ENCODE measurements at places on chromosomes 2 and 18.

DNA sequence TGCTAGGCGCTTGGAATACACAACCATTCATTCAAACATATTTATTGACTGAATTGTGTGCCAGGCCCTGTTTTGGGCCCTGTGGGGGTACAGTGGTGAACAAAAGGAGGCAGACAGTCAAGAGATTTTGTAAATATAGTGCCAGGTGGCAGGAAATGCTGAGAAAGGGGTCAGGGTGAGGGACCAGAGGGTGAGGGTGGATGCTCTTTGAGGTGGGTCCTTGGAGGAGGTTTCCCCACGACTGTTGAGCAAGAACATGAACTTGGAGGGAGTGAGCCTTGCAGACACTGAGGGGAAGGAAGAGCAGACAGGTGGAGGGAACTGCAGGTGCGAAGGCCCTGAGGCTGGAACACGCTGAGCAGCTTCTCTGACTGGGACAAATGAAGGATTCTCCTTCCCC lies 40.7 kb downstream of the ODC1 start:
- H3K36me3 ChIP-seq: peaks cover 11% of the 10 kb centered on the region
- H3K27ac ChIP-seq: peak overlapping the region; percentile 77
- peaks cover 70% of the 10 kb centered on the region for H3K4me1 ChIP-seq
- ATAC-seq: no peak

GRCh38 chr18:24322584-24323136 lies 75.0 kb downstream of the OSBPL1A start:
- no peak overlapping the region for H3K27ac ChIP-seq
- no peak for ATAC-seq
- H3K4me3 ChIP-seq: no peak overlapping the region

- no peak overlapping the region for H3K4me3 ChIP-seq
- H3K36me3 ChIP-seq: no peaks in the 10 kb centered on the region
- no peak for ATAC-seq
- H3K4me1 ChIP-seq: no peaks in the 10 kb centered on the region
Measured at GRCh38 chr2:198385856-198386255, 581.5 kb downstream of the PLCL1 start.

DNA sequence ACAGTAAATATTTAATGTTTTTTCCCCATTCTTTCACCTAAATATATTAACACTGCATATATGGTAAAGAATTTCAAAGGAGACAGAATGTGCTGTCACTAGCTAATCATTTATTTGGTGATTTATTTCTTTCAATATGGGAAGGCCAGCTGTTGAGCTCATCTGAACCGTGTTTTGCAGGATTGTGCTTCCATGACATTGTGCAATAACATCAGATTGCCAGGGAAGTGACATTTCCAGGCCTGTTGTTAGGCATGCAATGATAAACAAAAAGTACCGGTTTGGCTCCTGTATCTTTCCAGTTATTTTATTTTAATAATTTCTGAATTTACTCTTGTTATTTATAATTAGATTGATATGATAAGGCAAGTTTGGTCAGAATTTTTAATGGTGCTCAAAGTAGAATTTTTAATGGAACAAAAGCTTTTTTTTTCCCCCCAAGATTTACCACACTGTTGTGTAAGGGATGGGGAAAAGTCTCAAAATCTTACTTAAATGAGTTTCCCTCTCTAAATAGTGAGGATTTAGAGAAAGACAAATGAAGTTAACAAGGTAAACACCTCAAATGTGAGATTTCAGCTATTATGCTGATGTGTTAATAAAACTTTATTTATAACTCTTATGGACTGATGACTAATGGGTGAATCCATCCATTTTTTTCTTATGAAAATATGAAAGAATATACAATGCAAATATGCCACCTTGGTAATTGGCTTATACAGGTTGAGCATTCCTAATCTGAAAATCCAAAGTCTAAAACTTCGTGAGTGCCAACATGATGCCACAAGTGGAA lies 52.7 kb downstream of the MALT1 start:
- H3K36me3 ChIP-seq: peaks cover 38% of the 10 kb centered on the region
- H3K27ac ChIP-seq: no peak overlapping the region
- H3K4me1 ChIP-seq: peaks cover 11% of the 10 kb centered on the region
- no peak for ATAC-seq
- no peaks in the 10 kb centered on the region for H3K27me3 ChIP-seq

DNA sequence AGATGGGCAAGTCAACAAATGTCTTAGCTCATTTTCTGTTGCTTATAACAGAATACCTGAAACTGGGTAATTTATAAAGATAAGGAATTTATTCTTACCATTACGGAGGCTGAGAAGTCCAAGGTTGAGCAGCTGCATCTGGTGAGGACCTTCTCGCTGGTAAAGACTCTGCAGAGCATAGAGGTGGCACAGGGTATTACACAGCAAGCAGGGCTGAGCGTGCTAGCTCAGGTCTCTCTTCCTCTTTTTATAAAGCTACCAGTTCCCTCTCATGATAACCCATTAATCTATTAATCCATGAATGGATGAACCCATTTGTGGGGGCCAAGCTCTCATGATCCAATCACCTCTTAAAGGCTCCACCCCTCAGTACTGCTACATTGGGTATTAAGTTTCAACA lies 109.1 kb downstream of the CDK15 start:
- H3K27me3 ChIP-seq: peaks cover 2% of the 10 kb centered on the region
- H3K27ac ChIP-seq: no peak overlapping the region
- peak; percentile 78 for ATAC-seq
- H3K36me3 ChIP-seq: no peaks in the 10 kb centered on the region
- no peaks in the 10 kb centered on the region for H3K4me1 ChIP-seq

- H3K36me3 ChIP-seq: no peaks in the 10 kb centered on the region
- no peak overlapping the region for H3K4me3 ChIP-seq
- H3K4me1 ChIP-seq: no peaks in the 10 kb centered on the region
Measured at GRCh38 chr2:506451-506850, 170.8 kb downstream of the TMEM18 start.

DNA sequence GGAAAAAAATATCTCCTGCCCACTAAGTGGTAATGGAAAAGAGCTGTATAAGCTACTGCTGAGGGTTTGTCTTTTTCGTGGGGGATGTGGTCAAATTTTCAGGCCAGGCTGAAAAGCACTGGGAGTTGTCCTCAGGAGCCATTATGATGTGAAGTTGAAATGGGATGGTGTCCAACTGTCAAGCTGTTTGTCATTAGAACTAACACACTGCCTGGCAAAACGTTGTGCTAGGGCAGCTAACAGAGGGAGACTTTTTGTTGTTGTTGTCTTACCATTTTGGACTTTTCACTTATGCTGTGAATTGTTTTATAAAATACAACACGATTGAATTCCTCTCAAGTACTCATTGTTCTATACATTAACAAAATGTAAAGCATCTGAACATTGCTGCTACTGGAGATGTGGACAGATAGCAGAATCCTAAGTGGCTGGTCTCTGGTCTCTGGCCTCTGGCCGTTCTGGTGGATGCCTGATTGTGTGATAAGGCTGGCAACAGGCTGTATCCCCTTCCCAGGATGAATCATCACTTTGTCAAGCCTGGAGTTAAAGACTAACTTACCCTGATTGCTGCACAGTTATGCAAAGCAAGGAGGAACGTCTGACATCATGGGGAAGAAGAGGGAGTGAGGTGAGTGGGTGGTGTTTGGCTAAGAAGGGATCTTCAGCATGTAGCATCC lies 2.3 kb downstream of the MYO1B start:
- H3K4me3 ChIP-seq: no peak overlapping the region
- no peaks in the 10 kb centered on the region for H3K36me3 ChIP-seq
- H3K4me1 ChIP-seq: peaks cover 30% of the 10 kb centered on the region
- H3K27ac ChIP-seq: no peak overlapping the region

GRCh38 chr2:29400930-29401653 lies 285.9 kb downstream of the CLIP4 start:
- no peak overlapping the region for H3K27ac ChIP-seq
- no peaks in the 10 kb centered on the region for H3K4me1 ChIP-seq
- no peak for ATAC-seq
- H3K36me3 ChIP-seq: no peaks in the 10 kb centered on the region
- peaks cover 25% of the 10 kb centered on the region for H3K27me3 ChIP-seq
- no peak overlapping the region for H3K4me3 ChIP-seq

GRCh38 chr2:124526221-124526620 lies 501.1 kb downstream of the CNTNAP5 start:
- H3K36me3 ChIP-seq: no peaks in the 10 kb centered on the region
- no peaks in the 10 kb centered on the region for H3K4me1 ChIP-seq
- no peaks in the 10 kb centered on the region for H3K27me3 ChIP-seq
- H3K27ac ChIP-seq: no peak overlapping the region
- ATAC-seq: no peak
- H3K4me3 ChIP-seq: no peak overlapping the region

DNA sequence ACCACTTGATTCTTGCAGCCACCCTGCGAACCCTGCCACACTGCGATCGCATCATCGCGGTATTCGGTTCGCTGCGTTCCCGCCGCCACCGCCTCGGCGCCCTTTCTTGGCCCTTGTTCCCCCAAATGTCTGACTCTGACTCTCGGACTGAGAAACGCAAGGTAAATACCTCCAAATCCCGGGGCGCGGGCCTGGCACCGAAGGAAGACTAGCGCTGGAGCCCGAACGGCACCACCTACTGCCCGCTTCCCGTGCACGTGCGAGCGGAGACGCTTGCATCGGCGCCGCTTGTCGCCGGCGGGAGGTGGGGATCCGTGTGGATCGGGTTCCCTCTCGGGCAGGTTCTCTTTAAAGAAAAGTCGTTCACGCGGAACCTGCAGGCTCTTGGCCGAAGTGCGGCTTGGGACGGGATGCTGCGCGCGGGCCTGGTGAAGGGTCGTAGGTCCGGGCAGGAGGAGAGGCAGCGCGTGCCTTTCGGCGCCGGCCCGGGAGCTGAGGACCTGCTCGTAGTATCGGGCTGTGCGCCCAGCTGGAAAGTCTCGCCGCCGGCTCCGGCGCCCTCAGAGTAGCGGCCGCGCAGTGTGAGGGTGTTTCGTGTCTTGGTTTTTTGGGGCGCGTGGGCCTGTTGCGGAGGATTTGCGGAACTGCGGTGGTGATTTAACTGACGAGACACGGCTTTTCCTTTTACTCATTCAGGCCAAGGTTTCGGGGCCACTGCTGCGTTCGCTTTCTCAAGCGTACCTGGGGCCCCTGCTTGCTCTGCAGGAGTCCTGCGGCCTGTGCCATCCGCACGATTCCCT lies 514 bp downstream of the BCL2L11 start:
- peaks cover 15% of the 10 kb centered on the region for H3K27me3 ChIP-seq
- ATAC-seq: no peak
- H3K27ac ChIP-seq: peak overlapping the region; percentile 91
- H3K4me3 ChIP-seq: peak overlapping the region; percentile 95
- peaks cover 39% of the 10 kb centered on the region for H3K36me3 ChIP-seq

DNA sequence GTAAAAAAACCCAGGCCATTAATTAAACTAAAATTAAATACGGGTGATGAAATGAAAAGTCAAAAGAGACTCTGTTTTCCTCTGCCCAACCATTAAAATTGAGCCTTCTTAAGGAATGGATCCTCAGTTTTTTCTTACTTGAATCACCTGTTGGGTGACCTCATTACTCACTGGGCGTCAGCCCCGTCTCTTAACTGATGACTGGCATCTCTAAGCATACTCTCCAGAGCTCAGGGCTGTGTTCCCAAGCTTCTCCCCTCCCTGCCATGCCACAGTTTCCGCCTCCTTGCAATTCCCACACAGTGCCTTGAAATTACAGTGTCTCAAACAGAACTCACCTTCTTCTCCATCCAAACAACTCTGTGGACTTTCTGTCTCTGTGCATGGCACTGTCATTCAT lies 421.1 kb upstream of the CELF4 start:
- no peaks in the 10 kb centered on the region for H3K4me1 ChIP-seq
- ATAC-seq: no peak
- no peak overlapping the region for H3K4me3 ChIP-seq
- H3K36me3 ChIP-seq: no peaks in the 10 kb centered on the region
- H3K27me3 ChIP-seq: no peaks in the 10 kb centered on the region
- H3K27ac ChIP-seq: no peak overlapping the region

All from stimulated activated memory B cell treated with anti-CD40 and anti-IgM and Interleukin-4, amounts not matched to agents 10 μg/mL and 1 μg/mL and 100 μg/mL, for 72 hours (primary cell).